ENCODE measurements at places on chromosomes 2 and 18.

- no peak for DNase-seq
Observed at GRCh38 chr2:102703748-102704147, 58.1 kb upstream of the TMEM182 start.

DNA sequence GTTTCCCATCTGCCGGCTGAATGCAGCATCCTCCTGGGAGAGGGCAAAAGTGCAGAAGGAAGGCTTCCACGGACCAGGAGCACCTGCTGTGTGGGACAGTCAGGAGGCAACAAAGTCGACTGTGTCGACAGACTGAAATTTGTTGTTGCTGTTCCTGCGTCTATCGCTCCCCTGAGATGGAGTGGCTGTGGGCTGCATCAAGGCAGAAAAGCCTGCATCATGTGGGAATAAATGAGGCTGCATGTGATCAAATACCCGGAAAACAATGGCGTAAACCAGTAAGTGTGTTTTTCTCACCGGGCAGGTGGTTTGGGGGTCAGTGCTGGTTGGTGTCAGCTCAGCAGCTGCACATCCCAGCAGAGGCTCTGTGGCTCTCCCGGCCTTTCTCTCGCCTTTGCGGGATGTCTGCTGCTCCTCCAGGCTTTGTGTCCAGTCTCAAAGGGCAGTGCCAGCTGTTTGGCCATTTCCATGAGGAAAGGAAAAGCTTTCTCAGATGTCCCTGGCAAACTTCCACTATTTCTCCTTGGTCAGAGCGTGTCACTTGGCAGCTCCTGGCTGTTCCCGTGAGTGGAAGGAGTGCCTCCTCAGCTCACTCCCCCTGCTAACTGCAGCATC, 262.4 kb downstream of the NDUFA10 start:
- no peak for DNase-seq

- no peak for DNase-seq
Observed at GRCh38 chr2:54403512-54404238, 52.5 kb upstream of the SPTBN1 start.

DNA sequence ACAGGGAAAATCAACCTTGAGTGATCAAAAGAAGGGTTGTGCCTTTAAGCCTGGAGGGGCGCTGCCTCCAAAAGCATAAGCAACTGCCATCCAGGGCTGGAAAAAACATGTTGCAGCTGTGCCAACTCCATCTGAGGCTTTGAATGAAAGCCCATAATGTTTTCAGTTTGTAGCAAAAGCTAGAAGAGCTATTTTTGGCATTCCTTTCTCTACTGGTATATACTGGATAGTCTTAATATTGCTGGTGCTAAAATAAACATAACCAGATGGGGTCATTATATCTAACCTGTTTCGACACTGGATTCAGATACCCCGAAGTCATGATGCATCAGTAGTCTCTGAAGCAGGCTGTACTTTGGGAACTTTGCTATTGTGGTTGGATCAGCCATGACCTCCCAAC, 25.1 kb downstream of the ANXA4 start:
- DNase-seq = no peak

GRCh38 chr2:222907048-222907447, 46.2 kb downstream of the ACSL3 start:
- DNase-seq = no peak
